Left forelimb (tissue), 1 donor: ENCODE measurements at places on chromosomes 7 and 10.

DNA sequence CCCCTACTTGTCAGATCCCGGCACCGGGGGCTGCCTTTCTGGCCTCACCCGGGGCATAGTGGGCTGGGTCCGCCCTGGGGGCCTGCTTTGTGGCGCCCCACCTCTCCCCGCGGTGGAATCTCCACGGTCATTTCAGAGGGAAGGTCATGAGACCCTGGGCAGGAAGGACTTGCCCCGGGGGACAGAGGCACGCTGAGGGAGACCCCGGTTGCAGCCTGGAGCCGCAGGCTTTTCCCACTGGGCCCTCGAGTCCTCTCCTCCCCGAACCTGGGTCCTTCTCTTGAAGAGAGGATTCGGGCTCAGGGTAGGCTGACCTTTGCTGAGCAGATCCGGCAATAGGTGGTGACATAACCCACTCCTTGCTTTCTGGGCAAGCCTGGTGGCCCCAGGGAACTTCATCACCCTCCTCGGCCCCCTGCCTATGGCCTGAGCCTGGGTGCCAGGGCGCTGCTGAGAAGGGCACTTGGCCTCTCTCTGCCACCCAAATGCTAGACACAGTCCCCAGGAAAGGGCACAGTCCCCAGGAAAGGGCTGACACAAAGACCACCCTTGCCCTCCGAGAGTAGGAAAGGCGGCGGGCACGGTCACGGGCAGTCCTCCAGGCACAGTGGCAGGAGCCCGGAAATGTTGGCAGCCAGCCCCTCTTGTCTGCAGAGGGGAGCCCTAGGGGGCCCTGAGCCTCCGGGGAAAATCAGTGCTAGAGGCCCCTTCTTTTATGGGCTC is 36.2 kb downstream of the FKBP6 start:
- no peak for DNase-seq

- no peak for DNase-seq
Observed at GRCh38 chr7:80087051-80087770, 47.4 kb upstream of the GNAI1 start.

DNA sequence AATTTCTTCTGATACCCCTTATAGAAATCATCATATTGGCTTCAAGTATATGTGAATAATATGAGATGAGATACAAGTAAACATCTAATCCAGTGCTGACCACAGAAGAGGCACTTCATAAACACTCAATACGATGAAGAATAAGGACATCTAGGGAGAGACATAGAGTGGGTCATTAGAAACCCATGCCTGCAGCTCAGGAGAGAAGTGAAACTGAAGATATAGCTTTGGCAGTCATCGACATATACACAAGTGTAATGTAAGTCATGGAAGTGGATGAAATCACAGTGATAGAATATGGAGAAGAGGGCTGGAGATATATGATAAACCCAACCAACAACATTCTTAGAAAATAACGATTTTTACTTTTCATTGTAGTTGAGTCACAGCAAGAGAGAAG is 665.0 kb downstream of the PARD3 start:
- DNase-seq: no peak

DNA sequence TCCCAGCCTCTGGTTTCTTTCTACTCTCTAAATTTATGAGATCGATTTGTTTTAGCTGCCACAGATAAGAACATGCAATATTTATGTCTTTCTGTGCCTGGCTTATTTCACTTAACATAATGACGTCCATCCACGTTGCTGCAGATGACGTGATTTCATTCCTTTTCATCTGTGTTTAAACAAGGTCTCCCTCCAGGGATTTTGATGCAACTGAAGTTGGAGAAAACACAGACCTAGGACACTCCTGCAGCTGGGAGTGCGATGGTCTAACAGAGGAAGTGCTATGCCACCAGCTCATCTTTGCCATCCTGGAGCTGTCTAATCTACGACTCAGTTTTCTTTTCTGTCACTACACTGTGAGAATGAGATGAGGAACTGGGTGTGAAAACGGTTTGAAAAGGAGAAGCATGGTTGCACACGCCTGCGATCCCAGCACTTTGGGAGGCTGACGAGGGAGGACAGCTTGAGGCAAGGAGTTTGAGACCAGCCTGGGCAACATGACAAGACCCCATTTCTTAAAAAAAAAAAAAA is 1.5 kb upstream of the KCTD7 start:
- DNase-seq: no peak

DNA sequence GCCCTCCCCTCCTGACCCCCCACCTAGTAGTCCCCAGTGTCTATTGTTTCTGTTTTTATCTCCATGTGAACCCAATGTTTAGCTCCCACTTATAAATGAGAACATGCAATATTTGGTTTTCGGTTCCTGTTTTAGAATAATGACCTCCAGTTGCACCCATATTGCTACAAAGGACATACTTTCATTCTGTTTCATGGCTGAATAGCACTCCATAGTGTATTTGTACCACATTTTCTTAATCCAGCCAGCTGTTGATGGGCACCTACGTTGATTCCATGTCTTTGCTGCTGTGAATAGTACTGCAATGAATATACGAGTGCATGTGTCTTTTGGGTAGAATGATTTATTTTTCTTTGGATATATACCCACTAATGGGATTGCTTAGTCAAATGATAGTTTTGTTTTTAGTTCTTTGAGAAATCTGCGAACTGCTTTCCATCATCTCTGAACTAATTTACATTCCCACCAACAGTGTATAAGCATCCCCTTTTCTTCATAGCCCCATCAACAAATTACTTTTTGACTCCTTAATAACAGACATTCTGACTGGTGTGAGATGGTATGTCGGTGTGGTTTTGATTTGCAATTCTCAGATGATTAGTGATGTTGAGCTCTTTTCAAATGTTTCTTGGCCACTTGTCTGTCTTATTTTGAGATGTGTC is 128.4 kb upstream of the PHYHIPL start:
- DNase-seq: no peak

DNA sequence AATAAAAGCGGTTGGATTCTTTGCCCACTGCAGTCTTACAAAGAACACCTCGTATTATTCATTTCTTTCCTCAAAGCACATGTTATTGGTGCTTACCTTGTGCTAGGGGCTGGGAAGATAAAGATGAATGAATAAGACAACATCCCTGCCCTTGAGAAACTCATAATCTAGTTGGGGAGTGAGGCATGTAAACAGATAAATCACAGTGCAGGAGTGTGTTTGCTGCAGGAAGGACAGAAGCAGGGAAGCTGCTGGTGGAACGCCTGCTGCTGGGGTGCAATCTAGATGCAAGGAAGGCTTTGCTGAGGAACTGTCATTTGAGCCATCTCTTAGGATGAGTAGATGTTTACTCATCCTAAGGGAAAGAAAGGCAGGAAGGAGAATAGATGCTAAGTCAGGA is 135.6 kb downstream of the TMEM178B start:
- no peak for DNase-seq

DNA sequence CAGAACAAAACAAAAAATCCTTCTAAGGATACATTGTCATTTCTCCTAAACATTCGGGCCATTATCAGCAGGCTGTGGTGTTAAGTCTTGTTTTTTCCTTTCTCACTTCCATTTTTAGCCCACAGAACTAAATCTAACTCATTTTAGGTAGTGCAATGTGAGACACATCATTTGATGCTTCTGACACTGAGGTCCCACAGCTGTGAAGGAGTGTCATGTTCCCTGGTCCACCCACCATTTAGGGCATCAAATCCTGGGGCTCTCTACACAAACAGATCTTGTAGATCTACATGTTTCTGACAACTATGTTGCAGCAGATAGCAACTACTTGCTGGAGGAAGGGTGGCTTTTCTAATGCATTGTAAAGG is 232.5 kb upstream of the IGFBP3 start:
- no peak for DNase-seq

DNA sequence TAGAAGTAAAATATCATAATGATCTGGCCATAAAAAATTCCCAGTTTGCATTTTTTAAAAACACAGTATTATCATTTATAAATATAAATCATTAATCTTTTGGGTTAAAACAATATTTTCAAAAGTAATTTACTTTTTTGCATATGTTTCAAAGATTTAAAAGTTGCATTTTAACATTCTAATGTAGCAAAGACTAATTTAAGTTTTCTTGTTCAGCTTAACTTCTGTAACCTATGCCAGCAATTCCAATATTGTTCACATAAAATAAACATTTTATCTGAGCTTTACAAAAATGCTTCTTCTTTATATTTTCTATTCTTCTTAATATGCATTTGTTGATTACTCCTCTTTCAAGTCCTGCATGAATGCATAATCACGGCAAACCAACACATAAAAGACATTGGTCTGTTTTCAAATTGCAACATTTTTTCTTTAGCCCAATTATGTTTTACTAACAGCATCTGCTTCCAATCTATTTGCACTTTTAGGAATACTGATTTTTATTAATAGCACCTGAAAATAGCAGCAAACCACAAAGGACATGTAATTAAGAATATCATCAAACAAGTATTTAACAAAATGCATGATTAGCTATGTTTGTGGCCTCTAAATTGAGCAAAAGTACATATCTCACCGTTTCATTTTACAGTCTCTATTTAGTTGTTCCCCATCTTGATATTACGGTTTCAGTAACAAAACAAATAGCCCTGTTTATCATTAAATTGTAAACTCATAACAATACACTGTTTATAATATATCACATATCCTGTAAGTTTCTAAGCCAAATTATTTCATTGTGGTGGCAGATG is 286.9 kb upstream of the NFE2L3 start:
- DNase-seq: no peak

DNA sequence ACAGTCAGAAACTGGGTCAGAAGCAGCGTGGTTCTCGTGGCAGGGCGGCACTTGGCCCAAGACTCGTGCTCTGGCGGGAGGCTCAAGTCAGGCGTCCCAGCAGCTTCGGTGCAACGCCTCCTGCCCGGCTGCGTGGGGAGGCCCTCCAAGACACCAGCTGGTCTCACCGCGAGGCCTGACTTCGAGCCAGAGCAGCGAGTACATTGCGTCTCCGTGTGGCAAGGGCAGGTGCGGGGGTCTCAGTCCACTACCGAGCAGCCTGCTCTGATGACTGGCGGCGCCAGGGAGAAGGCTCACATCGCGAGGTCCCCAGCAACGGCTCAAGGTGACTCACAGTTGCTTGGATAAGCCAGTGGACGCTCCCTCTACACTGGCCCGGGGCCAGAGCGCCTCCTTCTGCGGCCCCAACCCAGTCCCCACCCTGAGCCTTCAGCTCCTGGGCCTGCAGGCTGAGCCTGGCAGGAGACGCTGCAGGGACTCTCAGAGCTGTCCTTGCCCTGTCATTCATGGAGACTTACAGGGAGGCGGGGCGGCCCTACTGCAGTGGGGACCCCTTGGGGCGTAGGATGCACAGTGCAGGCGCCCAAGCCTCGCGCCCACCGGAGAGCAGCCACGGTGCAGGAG is 41.9 kb upstream of the PRKAR1B start:
- no peak for DNase-seq
